Left ventricle myocardium inferior (tissue), 1 donor: ENCODE measurements at places on chromosomes 4 and X. TPM values are rescaled to one million over a fixed set of nuclear protein-coding genes. Genes with fewer than 3 reads are reported as not detected.

The DCAF8L2 gene
- not detected for total RNA-seq

DNA sequence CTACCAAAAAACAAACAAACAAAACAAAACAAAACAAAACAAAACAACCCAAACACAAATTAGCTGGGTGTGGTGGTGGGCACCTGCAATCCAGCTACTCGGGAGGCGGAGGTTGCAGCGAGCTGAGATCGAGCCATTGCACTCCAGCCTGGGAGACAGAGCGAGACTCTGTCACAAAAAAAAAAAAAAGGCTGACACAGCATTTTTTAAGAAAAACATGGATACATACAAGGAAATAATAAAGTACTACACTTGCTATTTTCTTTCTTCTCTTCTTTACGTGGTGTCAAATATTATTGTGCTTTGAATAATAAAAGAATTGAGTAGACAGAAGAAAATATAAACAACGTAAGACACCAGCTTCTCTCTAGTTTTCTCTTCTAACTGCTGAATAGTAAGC is 73.9 kb downstream of the TEX11 start:
- H3K27me3 ChIP-seq = no peaks in the 10 kb centered on the region
- DNase-seq = no peak
- no peak overlapping the region for H3K4me3 ChIP-seq
- no peak overlapping the region for H3K27ac ChIP-seq

DNA sequence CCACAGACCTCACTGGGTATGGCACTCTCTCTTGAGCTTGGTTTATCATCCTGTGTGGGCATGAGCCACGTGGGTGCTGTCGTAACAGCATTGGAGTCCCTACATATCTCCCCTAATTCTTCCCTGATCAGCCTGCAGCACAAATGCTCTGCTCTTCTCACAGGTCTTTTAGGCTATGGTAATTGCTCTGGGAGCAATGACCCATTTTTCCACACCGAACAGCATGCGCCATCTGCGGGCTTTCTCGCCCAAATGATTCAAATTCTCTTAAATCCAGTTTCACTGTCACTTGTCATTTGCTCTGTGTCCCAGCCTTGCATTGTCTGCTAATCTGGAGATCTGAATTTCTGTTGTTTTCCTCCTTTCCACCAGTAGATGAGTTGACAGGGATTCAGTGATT is 48.9 kb upstream of the GATB start:
- no peak for DNase-seq
- peaks cover 18% of the 10 kb centered on the region for H3K4me1 ChIP-seq
- no peaks in the 10 kb centered on the region for H3K27me3 ChIP-seq
- peak overlapping the region; percentile 82 for H3K27ac ChIP-seq
- no peak overlapping the region for H3K4me3 ChIP-seq
- H3K36me3 ChIP-seq = no peaks in the 10 kb centered on the region

GRCh38 chr4:5798462-5798861 is 87.5 kb downstream of the EVC start:
- H3K4me1 ChIP-seq = no peaks in the 10 kb centered on the region
- DNase-seq = peak; percentile 65
- H3K4me3 ChIP-seq = no peak overlapping the region
- H3K27me3 ChIP-seq = no peaks in the 10 kb centered on the region
- peaks cover 34% of the 10 kb centered on the region for H3K36me3 ChIP-seq
- no peak overlapping the region for H3K27ac ChIP-seq

The GPR82 gene
- total RNA-seq = 0.19 TPM

DNA sequence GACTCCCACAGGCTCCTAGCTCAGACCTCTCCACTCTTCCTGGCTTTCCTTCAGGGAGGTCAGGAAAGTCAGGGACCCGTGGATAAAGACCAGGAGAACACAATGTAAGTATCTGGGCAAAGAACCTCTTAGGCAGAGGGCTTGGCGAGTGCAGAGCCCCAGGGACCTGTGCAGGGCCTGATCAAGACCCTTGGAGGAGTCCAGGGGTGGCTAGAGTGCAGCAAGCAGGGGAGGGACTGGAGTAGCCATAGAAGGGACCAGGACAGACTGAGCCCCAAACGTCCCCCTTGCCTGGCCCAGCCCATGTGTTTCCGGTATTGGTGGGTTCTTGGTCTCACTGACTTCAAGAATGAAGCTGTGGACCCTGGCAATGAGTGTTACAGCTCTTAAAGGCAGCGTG is 5.9 kb upstream of the TNIP2 start:
- H3K27me3 ChIP-seq = no peaks in the 10 kb centered on the region
- DNase-seq = no peak
- H3K4me3 ChIP-seq = no peak overlapping the region
- H3K4me1 ChIP-seq = peaks cover 20% of the 10 kb centered on the region
- H3K36me3 ChIP-seq = no peaks in the 10 kb centered on the region

The UNC5C gene
- 2.0 TPM for total RNA-seq

The PCDH18 gene
- total RNA-seq = 3.4 TPM

- peaks cover 11% of the 10 kb centered on the region for H3K4me1 ChIP-seq
- DNase-seq = no peak
- no peaks in the 10 kb centered on the region for H3K36me3 ChIP-seq
- H3K4me3 ChIP-seq = no peak overlapping the region
- peak overlapping the region; percentile 48 for H3K27ac ChIP-seq
Measured at GRCh38 chr4:38717604-38718003, 53.6 kb downstream of the KLF3 start.

GRCh38 chr4:61275241-61275640 is 75.1 kb downstream of the ADGRL3 start:
- no peaks in the 10 kb centered on the region for H3K27me3 ChIP-seq
- no peak for DNase-seq
- H3K27ac ChIP-seq = no peak overlapping the region
- no peak overlapping the region for H3K4me3 ChIP-seq
- H3K36me3 ChIP-seq = no peaks in the 10 kb centered on the region

DNA sequence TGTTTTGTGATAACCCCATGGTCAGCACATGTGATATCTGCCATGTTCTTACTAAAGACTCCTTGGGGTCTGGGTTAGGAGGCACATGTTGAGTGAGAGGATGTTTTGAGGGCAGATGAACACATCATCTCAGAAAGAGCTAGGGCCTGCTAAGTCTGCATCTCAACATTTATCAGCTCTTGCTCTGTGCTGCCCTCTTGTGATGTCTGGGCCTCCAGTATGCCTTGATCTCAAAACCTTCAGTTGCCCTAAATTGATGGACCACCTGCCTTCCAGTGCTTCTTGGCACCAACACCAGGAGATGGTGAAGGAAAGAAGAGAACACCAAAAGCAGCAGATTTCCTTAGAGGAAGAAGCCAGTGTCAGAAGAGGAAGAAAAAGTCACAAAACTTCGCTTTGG is 22.5 kb downstream of the MID1 start:
- H3K4me1 ChIP-seq = peaks cover 8% of the 10 kb centered on the region
- H3K27me3 ChIP-seq = no peaks in the 10 kb centered on the region
- H3K36me3 ChIP-seq = no peaks in the 10 kb centered on the region
- peak overlapping the region; percentile 51 for H3K27ac ChIP-seq

- H3K36me3 ChIP-seq = no peaks in the 10 kb centered on the region
- no peaks in the 10 kb centered on the region for H3K27me3 ChIP-seq
- no peak overlapping the region for H3K4me3 ChIP-seq
Measured at GRCh38 chr4:33714971-33715370, 2529.3 kb downstream of the ARAP2 start.

The PSAPL1 gene
- total RNA-seq = not detected

The PDLIM5 gene
- 982 TPM for total RNA-seq

- H3K4me1 ChIP-seq = peaks cover 66% of the 10 kb centered on the region
- no peak overlapping the region for H3K4me3 ChIP-seq
- H3K27ac ChIP-seq = no peak overlapping the region
Measured at GRCh38 chr4:139684351-139684750, 18.7 kb downstream of the MGST2 start.

DNA sequence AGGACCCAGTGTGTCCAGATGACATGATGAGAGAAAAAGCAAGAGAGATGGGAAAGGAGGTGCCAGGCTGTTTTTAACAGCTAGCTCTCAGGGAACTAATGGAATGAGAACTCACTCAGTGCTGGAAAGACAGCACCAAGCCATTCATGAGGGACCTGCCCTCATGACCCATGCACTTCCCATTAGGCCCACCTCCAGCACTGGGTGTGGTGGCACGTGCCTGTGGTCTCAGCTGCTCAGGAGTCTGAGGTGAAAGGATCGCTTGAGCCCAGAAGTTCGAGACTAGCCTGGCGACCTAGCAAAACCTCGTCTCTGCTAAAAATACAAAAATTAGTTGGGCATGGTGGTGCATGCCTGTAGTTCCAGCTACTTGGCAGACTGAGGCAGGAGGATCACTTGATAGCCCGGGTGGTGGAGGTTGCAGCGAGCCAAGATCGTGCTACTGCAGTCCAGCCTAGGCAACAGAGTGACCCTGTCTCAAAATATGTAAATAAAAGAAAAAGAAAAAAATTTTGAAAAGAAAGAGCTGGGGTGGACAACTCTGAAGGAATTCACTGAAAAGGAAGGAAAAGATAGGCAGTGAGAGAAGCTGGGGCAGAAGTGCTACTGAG is 50.9 kb downstream of the FAM193A start:
- no peak for DNase-seq
- H3K36me3 ChIP-seq = no peaks in the 10 kb centered on the region
- no peaks in the 10 kb centered on the region for H3K27me3 ChIP-seq
- peak overlapping the region; percentile 27 for H3K27ac ChIP-seq
- H3K4me3 ChIP-seq = no peak overlapping the region
- peaks cover 88% of the 10 kb centered on the region for H3K4me1 ChIP-seq
